ENCODE measurements at places on chromosomes 2 and 18.

DNA sequence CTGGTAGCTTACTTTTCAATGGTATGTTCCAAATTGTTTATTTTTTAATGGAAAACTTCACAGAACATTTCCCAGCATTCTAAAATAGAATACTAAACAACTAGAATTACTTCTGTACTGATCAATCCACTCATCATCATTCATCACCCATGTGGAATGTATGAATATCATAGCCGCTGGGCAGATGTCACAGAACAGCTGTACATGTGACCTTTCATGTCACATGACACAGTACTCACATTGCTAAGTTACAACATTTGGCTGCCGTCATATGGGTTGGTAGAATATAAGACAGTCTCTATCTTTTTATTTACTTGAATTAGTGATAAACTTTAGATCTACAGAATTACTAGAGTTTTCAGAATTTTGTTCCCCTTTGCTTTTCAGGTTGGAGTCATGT lies 387.6 kb downstream of the ZEB2 start:
- DNase-seq = no peak

DNA sequence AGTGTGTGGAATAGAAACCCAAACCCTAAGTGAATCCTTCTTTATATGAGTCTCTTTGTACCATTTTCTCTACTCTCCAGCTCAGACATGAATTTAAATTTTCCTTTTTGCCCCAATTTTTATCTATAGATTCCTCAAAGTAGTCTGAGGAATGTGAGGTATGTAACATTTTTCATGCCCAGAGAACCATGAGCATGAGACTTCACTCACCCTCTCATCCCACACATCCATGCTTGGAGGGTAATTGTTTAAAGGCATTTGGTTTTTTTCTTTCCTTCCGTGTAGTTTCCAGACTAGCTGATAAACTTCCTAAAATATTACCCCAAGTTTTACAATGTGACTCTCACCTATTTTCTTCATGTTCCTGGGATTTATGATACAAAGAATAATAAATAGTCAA lies 2056.8 kb upstream of the CELF4 start:
- no peak for DNase-seq

- DNase-seq = no peak
Observed at GRCh38 chr2:63444565-63445288, 143.6 kb downstream of the WDPCP start.

- no peak for DNase-seq
Observed at GRCh38 chr18:78151948-78152725, 827.5 kb upstream of the SALL3 start.

DNA sequence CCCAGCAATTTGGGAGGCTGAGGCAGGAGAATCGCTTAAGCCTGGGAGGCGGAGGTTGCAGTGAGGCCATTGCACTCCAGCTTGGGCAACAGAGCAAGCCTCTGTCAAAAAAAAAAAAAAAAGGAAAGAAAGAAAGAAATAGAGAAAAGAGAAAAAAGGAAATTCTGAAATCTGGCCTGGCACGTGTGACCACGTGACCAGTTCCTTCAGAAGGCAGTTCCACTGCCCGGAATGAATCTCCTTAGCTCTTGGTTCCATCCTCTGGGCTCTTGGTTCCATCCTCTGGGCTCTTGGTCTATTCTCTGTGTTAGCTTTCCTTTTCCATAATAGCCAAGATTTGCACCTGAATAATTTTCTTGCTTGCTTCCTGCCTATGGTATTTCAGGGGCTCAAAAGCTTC lies 5.3 kb upstream of the POMC start:
- DNase-seq = no peak

- no peak for DNase-seq
Observed at GRCh38 chr18:37230768-37231167, 334.8 kb downstream of the CELF4 start.

GRCh38 chr2:165691615-165692014 lies 102.4 kb downstream of the GALNT3 start:
- DNase-seq = no peak

DNA sequence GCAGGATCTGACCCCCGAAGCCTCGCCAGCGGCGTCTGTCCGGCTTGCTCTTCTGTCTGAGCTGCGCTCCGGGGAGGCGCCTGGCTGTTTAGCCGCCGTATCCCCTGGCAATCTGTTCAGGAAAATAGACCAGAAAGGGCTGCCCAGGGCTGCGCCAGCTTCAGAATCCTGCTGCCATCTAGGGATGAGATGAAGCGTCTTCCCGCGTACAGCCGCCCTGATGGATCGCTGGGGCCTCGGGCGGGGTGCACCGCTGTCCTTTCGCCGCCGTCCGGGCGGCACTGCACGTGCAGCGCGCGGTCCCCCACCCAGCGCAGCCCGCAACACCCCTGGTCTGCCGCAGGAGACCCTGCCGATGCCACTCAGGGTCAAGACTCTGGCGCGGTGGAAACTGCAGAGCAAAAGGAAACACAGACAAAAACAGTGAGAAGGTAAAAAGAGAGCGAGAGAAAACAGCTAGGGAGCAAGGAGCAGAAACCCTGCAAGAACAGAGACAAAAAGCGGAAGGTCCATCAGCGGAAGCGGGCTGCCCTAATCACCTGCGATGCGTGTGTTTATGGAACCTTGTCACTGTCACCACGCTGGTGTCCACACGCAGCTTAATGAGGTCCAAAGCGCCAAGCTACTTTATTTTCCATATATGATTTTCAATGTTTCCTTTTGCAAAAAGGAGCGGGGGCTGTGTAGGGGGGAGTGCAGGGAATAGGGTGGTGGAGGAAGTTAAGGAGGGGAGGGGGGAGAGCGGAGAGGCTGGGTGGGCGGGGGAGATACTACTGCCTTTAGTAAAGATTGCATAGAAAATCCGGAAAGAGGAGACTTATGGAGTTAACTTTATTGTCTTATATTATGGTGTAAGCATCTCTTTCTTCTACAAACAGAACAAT lies 2113.3 kb upstream of the PIK3C3 start:
- DNase-seq = peak; percentile 97

- DNase-seq = no peak
Observed at GRCh38 chr2:60212181-60212945, 341.1 kb downstream of the BCL11A start.

DNA sequence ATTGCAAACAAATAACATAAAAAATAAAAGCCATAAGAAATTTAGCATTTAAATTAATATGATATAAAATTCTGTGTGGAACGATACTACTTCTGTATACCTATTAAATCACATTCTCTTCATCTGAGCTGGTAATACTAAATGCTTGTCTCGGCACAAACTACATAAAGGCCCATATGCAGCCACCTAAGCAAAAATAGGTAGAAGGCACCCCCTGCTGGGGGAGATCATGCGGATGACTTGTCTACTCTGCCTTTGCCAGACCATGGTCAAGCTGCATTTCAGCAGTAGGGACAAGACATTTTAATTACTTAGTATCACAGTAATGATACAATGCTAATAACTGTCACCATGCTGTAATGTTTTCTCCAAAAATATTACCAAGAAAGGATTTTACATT lies 108.0 kb downstream of the CDH19 start:
- peak; percentile 81 for DNase-seq

DNA sequence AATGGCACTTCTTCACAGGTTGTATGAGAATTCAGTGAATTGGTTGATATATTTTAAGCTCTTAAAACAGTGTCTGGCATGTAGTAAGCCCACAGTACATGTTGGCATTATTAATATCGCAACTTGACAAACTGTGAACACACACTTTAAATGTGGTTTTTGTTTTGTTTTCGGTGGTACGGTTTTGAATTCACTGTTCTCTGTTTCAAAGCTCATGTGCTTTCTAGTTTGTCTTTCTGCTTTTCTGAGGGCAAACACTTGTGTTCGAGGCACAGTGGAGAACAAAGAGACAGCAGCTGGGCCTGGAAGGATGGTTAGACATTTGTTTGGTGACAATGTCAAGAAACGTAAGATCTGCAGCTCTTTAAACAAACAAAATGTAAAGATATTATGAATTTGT lies 276.5 kb upstream of the MC4R start:
- peak; percentile 28 for DNase-seq

DNA sequence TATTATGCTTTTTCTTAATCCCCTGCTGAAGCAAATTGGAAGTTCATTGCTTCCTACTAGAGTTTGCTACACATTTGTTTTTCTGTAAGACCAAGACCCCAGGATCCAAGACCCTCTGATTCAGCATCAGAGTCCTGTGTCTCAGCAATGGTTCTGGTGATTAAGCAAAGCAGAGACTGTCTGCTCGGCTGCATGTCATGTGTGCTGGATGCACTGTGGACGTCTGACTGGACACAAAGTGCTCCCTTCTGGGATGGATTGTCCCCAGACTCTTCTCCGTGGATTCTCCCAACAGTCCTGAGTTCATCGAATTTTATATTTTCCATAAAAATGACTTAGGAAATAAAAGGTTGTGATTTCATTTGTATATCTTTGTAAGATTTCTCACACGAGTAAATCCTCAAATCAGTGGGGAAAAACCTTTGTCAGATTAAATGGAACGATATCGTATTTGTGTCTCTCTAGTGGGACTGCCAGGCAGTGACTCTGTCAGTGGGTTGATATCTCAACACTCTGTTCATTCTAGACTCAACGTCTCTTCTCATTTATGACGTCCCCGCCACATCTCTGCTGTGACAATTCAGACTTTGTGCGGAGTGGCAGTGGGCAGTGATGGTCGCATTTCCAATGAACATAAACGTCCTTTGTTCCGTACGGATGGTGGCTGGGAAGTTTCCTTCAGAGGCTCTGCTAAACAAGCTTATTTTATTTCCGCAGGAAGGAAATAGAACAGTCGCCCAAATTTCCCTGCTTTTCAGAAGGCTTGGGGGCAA lies 58.6 kb downstream of the NCAPH start:
- DNase-seq = no peak

DNA sequence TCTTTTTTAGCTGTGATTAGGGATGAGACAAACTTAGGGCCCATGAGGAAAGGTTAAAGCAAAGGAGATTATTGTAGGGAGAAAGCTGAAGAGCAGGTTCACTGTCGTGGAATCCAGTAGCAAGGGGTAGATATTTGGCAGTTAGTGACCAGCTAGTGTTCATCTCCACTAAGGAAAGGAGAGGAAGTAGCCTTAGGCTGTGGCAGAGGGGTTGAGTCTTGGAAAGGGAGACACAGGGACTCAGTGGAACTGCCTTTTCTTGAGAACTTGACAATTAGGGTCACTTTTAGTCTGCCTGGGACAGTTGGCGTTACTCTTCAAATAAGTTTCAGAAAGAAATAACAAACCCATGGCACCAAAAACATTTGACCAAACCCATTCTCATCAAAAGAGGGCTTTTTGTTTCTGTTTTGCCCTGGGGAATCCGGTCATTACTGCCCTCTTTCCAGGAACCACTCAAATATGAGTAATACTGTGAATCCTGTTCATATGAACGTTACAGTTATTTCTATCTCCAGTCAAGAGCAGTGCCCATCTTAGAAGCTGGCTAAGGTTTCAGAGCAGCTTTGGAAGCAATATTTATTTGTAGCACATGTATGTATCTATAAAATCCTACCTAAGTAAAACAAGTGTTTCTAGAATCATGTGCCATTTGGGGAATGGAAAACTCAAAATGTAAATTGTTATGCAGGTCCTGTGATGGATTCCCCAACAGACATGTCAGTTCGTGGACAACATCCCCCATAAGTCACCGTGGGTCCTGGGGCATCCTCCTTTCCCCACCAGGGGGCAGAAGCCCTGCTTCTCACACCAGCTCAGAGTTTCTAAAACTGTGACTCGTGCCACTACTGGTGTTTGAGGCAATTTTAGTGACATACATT lies 77.3 kb upstream of the PHLPP1 start:
- peak; percentile 63 for DNase-seq

DNA sequence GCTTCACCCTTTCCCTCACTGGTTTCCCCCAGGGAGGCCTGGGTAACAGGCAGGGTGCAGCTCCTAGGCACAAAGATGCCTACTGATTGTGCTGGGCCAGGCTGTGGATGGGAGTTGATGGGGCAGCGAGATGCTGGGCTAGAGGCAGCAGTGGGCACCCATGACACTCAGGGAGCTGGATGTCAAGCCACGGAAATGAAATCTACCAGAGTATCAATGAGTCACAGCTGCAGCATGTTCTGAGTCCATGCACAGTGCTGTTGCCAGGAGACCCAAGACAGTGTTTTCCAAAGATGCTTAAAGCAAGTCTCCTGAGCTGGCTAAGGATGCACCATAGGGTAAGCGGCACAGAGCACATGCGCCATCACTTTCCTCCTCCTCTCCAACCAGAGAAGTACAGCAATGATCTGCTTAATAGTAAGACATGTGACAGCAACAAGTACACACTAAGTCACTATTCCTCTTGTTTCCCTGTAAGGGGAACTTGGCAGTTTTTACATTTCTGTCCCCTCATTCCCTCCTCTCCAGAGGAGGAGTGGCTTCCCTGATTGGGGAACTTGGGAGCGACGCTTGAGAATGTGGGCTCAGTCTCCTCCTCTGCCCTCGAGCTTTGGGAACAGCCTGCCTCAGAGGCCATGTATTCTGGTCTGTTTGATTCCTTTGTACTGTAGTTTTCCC lies 57.2 kb downstream of the CDC42EP3 start:
- DNase-seq = no peak

GRCh38 chr2:219220652-219221402 lies 2.1 kb upstream of the ABCB6 start:
- no peak for DNase-seq

- DNase-seq = no peak
Observed at GRCh38 chr2:26685341-26685740, 7.2 kb upstream of the KCNK3 start.

DNA sequence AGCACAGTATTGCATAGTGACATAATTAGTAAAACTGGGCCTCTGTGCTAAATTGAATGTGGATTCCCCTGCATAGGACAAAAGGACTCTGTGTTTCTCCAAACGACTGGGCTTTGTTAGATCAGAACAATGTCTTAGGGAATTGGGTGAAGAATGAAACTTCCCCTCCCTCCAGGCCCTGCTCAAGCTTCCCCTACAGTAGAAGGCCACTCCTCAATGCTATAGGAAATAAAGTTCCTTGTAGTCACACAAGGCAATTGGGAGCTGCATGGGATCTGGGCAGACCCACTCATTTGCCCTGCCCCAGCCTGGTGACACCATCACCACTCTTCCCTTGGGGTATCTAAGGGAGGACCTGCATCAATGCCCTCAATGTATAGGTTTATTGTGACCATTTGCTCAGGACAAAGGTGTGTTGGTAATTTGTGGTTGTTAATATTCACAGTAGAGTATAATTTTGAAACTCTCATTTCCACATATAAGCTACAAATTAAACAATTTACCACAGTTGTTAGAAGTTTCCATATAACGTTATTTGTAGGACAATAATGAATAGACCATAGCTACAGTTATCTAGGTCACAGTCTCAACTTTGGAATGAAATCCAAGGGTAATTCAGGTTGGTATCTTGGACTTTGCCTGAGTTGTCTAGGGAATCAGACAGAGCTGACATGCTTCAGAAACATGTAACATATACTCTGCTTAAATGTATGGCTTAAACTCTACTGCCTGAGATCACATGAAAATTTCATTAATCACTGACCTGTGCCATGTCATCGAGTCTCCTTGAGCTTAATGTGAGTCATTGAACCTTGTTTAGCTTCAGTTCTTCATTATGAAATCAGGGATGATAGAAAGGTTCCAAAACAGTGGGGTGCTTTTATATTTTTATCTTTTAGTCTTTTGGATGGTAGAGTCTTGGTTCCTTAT lies 64.8 kb upstream of the DARS1 start:
- no peak for DNase-seq

Data from COR-L47 (cell line).